ENCODE measurements at places on chromosomes 4 and X.

GRCh38 chr4:8675383-8675782 lies 82.8 kb downstream of the CPZ start:
- peak; percentile 11 for DNase-seq

- DNase-seq = no peak
These were observed 49.2 kb downstream of the FHIP1A start for GRCh38 chr4:151458148-151458547.

DNA sequence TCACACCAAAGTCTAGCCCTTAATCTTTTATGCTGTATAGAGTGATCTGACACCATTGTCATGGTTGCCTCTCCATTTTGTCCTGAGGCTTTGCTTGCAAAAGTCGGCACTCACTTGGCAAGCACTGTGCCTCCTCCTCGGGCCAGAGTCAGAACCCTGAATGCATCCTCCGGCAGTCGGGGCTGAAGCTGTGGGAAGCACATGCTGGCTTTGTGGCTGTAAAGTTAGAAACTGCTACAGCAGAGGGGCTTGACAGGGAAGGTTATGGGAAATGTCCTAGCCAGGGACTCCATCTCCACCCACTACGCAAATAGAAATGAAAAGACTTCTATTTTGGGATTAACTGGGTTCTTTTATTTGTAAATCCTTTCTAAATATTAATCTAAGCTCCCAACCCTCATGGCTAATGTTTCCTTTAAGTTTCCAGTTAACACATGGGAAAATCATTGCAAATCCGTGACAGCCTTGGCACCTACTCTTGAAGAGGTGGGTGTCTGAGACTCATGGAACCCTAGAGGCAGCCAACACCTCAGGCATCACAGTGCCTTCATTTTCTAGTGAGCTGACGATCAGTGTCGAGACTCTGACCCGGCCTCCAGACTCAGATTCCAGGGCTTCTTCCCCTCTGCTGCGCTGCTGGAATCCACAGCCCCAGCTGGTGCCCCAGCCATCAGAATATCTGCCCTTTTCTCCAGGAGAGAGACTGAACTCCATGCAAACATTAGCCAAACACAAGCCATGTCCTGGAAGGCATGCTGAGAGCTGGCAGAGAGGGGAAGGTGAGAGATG lies 7.9 kb upstream of the CLDN24 start:
- DNase-seq = no peak

GRCh38 chr4:2083116-2083825 lies 24.1 kb downstream of the NAT8L start:
- no peak for DNase-seq

- DNase-seq = no peak
These were observed 599.3 kb downstream of the RAPGEF2 start for GRCh38 chr4:159702200-159702599.
